ENCODE measurements at places on chromosomes 13 and 19.

DNA sequence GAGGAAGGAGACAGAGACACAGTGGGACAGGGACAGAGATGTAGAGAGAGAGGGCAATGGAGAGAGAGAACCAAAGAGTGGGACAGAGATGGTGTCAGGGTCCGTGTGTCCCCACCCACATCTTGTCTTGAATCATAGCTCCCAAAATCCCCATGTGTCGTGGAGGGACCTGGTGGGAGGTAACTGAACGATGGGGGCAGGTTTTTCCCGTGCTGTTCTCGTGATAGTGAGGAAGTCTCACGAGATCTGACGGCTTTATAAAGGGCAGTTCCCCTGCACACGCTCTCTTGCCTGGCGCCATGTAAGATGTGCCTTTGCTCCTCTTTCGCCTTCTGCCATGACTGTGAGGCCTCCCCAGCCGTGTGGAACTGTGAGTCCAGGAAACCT is 7.5 kb upstream of the PLA2G4C start:
- no peak for DNase-seq

DNA sequence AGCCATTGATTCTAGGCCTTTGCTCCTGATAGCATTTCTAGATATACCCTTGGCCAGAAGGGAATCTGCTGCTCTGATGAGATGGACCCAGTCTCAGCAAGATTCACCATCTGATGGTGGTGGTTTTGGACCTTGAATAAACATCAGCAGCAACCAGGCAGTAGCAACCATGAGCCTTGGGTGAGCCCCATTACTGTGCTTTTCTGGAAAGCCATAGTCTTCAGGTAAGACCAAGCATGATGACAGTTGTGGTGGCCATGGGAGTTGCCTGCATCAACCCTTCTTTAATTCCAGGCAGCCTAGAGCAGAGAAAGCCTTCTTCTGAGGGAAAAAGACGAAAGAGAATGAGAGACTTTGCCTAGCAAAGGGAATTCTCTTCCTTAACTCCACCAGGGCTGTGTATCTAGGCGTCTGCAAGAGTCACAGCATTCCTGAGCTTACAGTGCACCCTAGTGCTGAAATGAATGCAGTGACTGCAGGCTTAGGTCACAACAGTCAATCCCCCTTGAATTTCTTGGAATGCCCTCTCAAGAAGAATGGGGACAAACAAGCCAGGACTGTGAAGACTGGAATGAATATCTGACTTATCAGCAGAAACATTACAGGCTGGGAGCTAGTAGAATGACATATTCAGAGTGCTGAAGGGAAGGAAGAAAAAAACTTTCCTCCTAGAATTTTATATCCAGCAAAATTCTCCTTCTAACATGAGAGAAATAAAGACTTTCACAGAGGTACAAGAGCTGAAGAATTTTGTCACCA is 942.4 kb upstream of the PCDH20 start:
- no peak for DNase-seq

- DNase-seq, result no peak
These were observed 7.9 kb downstream of the PEX11G start for GRCh38 chr19:7480970-7481255.

DNA sequence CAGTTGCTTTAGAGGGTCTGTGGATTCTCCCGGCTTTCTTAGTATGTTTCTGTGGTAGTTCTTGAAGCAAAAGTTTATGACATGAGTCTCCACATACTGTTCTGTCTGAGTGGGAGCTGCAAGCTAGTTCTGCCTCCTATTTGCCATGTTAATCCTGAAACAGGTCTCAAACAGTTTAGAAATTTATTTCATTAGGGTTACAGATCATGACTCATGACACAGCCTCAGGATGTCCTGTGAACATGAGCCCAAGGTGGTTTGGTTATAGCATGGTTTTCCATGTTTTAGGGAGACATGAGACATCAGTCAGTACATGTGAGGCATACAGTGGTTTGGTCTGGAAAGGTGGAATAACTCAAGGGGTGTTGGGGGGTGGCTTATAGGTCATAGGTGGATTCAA is 77.5 kb downstream of the FNDC3A start:
- no peak for DNase-seq

- no peak for DNase-seq
These were observed 46.3 kb downstream of the SIPA1L3 start for GRCh38 chr19:37953171-37953917.

- DNase-seq, result no peak
These were observed 28.7 kb upstream of the MEDAG start for GRCh38 chr13:30877335-30877734.

- no peak for DNase-seq
These were observed 33.2 kb downstream of the DPF1 start for GRCh38 chr19:38190793-38191192.

DNA sequence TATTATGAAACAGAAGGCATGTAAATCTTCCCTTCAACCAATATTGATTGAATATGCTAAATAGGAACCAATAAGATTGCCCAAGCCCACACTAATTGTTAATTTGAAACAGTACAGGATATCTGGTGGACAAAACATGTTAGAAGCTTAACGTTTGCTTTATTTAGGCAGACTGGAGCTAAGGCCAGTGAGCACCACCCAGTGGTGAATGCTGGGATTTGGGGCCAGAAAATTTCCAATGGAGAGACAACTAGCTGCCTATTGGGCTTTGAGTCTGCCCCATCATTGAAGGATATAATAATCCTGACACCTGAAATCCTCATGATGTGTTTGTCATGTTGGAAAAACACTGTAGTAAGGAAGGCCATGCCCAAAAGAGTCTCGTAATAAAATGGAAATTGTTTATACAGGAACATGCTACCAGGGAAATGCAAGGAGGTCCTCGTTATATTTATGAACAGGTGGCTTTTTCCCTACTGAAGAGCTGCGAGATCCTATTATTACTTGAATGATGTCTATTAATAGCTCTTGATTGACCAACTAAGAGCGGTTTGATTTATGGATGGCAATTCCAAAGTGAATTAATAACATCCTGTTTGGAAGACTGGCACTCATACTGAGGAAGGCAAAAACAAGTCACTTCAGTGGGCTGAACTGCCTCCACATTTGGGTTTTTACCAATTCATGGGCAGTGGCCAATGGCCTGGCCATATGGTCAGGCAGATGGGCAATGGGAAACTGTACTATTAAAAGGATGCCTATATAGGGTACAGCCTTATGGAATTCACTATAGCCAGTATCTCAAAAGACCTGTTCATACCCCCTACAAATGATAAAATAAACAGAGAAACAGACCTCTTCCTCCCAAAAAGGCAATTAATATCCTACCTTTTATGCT is 8.7 kb downstream of the SIGLECL1 start:
- DNase-seq, result no peak

DNA sequence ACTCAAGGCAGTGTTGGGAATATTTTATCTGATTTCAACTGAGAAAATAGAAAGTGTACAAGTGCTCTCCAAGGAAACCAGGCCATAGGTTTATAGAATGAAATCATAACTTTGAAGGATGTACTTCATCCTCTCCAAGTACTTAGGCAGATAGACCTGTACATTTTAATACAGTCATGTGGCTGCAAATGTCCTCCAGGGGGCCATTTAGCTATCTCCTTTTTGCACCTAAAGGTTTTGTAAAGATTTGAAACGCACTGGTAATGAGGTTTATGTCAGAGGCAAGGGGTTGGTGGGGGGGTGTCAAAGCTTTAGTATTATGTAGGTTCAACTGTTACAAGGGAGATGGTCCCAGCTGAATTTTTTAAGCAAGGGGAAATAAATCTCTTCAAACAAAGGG is 364.4 kb downstream of the DCT start:
- DNase-seq, result no peak

- DNase-seq, result no peak
These were observed 5.6 kb downstream of the ZNF507 start for GRCh38 chr19:32350987-32351348.

- DNase-seq, result no peak
These were observed 105.7 kb upstream of the KL start for GRCh38 chr13:32910530-32910929.

GRCh38 chr19:53102756-53103233 is 427 bp downstream of the ZNF160 start:
- DNase-seq, result no peak

DNA sequence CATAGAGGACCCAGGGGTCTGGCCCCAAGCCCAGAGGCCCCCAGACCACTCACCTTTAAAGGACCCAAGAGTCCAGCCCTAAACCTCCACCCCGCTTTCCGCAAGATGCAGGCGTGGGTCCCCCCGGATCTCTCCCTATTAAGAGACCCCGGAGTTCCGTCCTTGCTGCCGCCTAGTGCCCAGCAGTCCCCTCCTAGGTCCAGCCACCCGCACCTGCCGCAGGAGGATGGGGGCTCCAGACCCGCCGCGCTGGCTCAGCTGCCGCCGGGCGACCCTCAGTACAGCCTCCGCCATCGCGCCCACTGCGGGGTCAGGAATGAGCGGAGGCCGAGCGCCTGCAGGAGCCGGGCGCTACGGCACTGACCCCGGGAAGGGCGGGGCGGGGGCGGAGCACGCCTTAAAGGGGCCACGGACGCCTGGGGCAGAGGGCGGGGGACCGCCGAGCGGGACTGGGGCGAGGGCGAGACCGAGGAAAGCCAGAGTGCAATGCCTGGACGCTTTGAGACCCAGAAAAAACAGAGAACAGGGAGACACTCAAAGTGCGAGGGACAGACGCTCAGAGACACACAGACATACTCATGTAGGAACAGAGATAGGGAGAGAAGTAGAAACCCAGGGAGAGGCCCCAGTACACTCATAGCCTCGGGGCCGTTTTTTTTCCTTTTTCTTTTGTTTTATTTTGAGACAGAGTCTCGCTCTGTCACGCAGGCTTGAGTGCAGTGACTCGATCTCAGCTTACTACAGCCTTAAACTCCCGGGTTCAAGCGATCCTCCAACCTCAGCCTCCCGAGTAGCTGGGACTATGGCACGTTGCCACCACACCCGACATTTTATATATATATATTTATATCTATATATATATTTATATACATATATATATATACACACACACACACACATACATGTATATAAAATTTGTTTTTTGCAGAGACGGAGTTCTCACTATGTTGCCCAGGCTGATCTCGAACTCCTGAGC is at the start of gene ETHE1:
Gene ETHE1, minus strand, starts transcription at position 318 of the 976 bp plus-strand sequence. Its CDS starts 24 bp downstream, at position 294.
- DNase-seq, result peak; percentile 60

DNA sequence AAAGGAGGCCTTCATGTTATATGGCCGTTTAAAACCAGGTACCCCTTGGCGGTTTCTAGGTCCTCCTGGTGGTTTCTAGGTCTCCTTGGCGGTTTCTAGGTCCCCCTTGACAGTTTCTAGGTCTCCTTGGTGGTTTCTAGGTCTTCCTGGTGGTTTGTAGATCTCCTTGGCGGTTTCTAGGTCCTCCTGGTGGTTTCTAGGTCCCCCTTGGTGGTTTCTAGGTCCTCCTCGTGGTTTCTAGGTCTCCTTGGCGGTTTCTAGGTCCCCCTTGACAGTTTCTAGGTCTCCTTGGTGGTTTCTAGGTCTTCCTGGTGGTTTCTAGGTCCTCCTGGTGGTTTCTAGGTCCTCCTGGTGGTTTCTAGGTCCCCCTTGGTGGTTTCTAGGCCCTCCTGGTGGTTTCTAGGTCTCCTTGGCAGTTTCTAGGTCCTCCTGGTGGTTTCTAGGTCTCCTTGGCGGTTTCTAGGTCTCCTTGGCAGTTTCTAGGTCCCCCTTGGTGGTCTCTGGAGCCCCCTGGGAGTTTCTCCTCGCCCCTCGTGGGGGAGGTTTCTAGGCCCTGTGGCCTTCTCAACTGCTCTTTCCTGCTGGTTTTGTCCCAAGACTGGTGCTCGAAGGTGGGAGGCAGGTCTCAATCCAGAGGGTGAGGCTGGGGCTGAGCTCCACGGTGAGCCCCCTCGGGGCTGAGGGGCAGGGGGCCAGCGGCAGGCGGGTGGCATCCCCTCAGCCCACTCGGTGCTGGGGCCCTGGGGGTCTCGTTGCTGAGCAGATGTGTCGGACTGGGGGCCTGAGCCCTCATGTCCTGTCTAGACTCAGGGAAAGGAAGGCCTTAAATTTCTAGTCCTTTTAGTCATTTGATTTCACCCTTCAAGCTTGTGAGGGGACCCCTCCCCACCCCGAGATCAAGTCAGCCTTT is 8.0 kb downstream of the HCN2 start:
- no peak for DNase-seq

DNA sequence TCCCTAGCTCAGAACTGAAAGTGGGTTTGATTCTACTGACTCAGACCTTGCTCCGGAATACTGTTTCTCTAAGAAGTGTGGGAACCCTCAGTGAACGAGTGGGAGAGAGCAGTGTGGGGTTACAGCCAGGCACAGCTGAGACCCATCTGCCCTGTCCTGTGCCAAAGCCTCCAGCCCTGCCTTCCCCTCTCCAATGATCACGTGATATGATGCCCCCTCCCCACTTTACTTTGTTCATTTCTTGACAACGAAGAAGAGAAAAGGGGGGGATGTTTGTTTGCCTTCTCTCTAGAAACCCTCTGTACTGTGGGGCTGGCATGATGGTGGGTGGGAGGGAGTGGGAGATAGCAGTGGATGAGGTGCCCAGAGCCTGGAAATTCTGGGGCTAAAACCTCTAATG is 96.0 kb downstream of the RNASEH2B start:
- no peak for DNase-seq

GRCh38 chr19:2446381-2446780 is 10.4 kb downstream of the LMNB2 start:
- DNase-seq, result no peak

DNA sequence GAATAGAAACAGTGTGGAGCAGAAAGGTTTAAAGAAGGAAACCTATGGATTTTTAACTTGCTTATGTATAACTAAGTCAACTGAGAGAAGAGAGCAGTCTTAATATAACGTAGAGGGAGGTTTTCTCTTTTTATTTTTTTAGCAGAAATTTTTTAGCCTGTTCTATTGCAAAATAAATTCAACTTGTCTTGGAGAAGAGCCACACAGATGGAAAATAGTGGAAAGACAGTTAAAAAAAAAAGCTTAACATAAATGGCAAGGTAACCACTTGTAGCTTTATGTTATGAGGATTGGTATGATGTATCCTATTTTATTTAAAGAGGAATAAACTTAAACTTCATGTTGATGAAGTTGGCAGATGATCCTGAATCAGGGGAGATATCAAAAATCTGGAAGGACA is 312.4 kb downstream of the SHISA2 start:
- no peak for DNase-seq

DNA sequence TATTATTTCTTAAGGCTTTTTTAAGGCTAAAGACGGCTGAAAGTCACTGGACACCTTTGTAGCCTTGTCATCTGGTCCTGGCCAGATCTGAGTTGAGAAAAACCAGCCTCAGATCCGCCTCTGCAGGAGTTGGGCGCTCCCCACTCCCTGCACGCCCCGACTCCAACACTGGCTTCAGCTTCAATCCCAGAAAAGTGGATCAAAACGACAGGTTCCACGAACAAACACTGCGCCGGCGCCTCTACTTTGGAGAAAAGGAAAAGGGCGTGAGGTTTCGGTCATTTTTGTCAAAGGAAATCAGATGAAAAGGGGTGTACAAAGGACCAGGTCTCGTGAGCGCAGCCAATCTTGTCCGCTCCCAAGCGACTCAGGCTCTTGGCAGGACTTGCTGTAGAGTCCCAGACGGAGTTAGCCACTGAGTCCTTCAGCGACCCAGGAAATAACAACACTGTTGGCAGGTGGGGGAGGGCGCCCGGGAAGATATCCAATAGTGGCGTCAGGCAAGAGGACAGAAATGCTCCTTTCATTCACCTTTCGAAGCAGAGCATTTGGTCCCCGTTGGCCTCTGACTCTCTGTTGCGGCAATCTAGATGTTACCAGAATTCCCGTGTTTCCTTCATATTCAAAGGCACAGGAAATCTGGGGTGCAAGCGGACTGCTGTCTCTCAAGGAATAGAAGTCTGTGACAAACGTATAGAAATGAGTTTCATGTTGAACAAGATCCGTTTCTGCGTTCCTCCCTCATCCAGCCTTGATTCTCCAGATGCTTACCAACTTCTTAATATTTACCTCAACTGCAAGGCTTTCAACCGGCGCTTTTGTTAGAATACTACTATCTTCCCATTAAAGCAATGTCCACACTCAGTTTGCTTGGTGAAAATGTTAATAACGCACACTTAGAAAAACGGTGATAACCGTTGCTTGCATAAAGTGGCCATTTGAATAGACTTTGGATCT is 1.8 kb upstream of the CCNA1 start:
- DNase-seq, result no peak

Measured in caudate nucleus (tissue), 63 donors.